ENCODE measurements at places on chromosomes 2 and 18. TPM values are rescaled to one million over a fixed set of nuclear protein-coding genes. Genes with fewer than 3 reads are reported as not detected.

Gene MROH2A
- not detected for total RNA-seq

Gene COL4A4
- total RNA-seq: 3.6 TPM

Gene ERMN
- total RNA-seq: not detected

Gene MEP1B
- not detected for total RNA-seq

DNA sequence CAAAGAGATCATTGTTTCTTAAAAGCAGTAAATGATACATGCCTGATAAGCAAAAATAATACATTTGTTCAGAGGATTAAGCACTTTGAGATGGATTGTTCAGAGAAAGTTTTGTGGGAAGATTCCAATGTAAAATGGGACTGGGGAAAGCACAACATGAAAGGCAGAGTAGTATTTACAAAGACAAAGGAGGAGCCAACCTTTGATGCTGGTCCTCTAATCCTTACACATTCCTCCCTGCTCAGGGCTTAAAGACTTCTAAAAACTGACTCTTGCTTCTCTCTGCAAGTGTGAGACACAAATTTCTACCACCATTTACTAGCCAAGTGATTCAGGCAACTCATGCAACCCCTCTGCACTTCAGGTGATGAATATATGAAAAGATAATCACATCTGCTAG, 47.2 kb upstream of the REG3G start:
- no peaks in the 10 kb centered on the region for H3K36me3 ChIP-seq
- DNase-seq: no peak
- no peaks in the 10 kb centered on the region for H3K4me1 ChIP-seq
- H3K27ac ChIP-seq: no peak overlapping the region
- no peaks in the 10 kb centered on the region for H3K27me3 ChIP-seq
- H3K4me3 ChIP-seq: no peak overlapping the region

GRCh38 chr2:217792626-217793527, 209.9 kb downstream of the TNS1 start:
- peak; percentile 60 for DNase-seq
- peak overlapping the region; percentile 45 for H3K27ac ChIP-seq
- peaks cover 35% of the 10 kb centered on the region for H3K4me1 ChIP-seq
- H3K36me3 ChIP-seq: peaks cover 10% of the 10 kb centered on the region
- no peak overlapping the region for H3K4me3 ChIP-seq

DNA sequence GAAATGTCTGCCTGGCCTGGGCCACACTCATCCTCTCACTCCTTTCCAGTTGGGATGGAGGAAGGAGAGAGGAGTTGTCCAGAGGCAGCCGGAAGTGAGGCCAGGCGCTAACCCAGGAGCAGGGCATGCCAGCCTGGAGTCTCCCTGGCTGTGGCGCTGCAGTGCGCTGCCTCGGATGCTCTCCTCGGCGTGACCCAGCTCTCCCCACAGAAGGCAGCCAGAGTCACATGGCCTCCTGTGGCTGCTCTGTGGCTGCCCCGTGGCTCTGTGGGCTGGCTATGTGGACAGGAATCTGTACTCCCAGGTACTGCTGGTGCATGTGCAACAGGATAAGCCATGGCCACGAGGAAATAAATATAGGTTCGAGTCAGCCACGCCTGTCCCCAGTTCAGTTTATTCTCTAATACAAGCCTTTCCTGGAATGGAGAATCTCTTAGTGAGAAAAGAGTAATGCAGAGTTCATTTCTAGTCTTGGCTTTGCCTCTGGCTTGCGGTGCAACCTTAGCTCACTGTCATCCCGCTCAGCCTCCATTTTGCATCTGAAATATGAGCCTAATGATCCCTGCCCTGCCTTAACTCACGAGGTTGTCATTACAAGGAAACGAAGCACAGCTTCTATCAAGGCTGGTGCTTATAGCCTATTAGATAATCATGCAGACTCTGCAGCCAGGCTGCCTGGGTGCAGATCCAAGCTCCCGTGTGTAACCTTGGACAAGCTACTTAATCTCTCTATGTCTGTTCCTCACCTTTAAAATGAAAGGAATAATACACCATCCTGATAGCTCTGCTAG, 106.3 kb downstream of the ANTXR1 start:
- H3K27ac ChIP-seq: peak overlapping the region; percentile 77
- H3K4me3 ChIP-seq: no peak overlapping the region
- no peaks in the 10 kb centered on the region for H3K36me3 ChIP-seq
- no peak for DNase-seq

- H3K36me3 ChIP-seq: no peaks in the 10 kb centered on the region
- no peak overlapping the region for H3K4me3 ChIP-seq
- H3K4me1 ChIP-seq: no peaks in the 10 kb centered on the region
Measured at GRCh38 chr2:25032094-25032493, 9.8 kb upstream of the EFR3B start.

- no peak overlapping the region for H3K27ac ChIP-seq
- DNase-seq: no peak
- no peaks in the 10 kb centered on the region for H3K27me3 ChIP-seq
- H3K4me3 ChIP-seq: no peak overlapping the region
- no peaks in the 10 kb centered on the region for H3K4me1 ChIP-seq
Measured at GRCh38 chr18:66254121-66254520, 349.8 kb downstream of the CDH19 start.

GRCh38 chr2:158994920-158995676, 26.7 kb downstream of the TANC1 start:
- no peaks in the 10 kb centered on the region for H3K36me3 ChIP-seq
- peaks cover 44% of the 10 kb centered on the region for H3K4me1 ChIP-seq

- H3K36me3 ChIP-seq: no peaks in the 10 kb centered on the region
- no peak overlapping the region for H3K4me3 ChIP-seq
- no peak overlapping the region for H3K27ac ChIP-seq
- no peaks in the 10 kb centered on the region for H3K27me3 ChIP-seq
- peaks cover 15% of the 10 kb centered on the region for H3K4me1 ChIP-seq
Measured at GRCh38 chr18:24209558-24209957, 70.7 kb downstream of the CABYR start.

DNA sequence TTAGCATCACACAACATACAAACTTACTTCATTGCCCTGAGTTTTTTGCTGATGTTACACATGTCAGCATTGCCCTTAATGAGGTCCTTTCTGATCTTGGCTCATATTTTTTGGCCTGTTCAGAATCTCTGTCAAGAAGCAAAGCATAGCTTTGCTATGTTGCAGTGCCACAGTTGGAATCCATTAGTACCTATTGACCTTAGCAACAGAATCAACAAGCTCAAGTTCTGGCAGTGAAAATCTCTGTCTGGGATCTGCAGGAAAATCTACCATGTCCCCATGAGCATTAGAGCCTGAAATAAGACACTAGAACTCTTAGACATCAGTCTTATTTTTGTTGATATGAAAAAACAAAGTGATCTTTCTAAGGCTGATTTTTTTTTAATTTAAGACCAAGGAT, 105.6 kb upstream of the FHL2 start:
- H3K4me3 ChIP-seq: no peak overlapping the region
- H3K36me3 ChIP-seq: no peaks in the 10 kb centered on the region
- no peak for DNase-seq
- H3K4me1 ChIP-seq: no peaks in the 10 kb centered on the region
- no peak overlapping the region for H3K27ac ChIP-seq
- H3K27me3 ChIP-seq: no peaks in the 10 kb centered on the region
